Stimulated activated CD4-positive, alpha-beta T cell treated with anti-CD3 and anti-CD28 coated beads, TNF-alpha, amount 100 ng/mL, for 24 hours (primary cell): ENCODE measurements at places on chromosomes 1 and 21.
A peak's percentile ranks its signal among the peaks of the same experiment; 100 is the strongest.

- no peak for DNase-seq
Measured at GRCh38 chr1:208159555-208160258, 84.5 kb downstream of the PLXNA2 start.

DNA sequence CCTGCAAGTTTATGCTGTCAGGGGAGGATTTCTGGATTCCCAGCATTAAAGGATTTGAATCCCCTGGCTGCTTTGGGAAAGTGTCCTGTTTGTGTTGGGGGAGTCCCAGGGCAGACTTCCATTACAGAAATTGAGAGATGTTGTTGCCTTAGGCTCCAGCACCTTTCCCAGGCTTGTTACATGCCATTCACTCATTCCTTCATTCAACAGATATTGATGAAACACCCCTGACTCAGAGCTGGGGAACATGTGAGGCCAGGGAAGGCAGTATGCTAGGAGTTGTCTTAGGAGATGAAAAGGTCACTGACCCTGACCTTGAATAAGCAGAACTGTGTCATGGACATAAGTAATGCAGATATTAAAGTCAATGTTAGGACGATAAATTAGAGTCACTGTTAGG, 161.7 kb downstream of the NTMT2 start:
- no peak for DNase-seq

DNA sequence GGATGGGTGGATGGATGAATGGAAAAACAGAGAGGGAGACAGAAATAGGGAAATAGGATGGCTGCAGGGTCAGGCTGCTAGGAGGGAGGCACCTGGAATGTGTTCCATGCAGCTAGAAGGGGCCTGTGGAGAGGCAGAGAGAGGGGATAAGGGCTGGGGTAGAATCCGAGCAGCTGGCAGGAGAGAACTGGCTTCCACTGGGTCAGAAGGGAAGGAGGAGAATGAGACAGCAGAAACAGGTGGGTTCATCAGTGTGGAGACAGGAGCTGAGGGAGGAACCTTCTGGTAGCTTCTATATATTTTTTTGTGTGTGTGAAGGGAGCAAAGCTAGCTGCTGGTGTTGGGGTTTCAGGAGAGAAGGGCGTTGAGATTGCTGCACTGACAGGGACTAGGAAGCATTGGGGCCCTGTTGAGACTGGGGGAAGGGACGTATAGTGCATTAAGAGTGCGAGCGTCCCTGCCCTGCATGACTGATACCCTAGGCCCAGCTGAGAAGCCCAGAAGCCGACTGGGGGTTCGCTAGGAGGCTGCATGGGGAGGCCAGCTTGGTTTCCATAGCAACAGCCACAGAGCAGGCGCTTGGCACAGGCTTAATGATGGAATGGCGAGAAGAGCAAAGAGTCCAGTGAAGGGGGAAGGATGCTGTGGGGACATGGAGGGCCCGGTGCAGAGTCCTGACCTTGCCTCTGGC, 14.8 kb upstream of the KIF21B start:
- DNase-seq, result no peak

- DNase-seq, result no peak
Measured at GRCh38 chr1:191498318-191498717, 659.9 kb upstream of the RGS18 start.

DNA sequence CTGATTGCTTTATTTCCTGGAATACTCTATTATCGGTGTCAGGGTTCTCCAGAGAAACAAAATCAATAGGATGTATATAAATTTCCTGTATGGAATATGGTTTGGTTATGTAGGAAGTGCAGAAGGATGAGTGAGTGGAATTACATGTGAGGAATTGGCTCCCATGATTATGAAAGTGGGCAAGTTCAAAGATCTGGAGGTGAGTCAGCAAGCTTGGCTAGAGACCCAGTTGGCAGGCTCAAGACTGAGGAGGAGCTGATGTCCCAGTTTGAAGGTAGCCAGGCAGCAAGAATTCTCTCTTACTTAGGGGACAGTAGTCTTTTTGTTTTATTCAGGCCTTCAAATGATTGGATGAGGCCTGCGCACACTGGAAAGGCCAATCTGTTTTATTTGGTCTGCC, 57.5 kb downstream of the MAP3K7CL start:
- DNase-seq, result no peak

GRCh38 chr1:231931846-231932454, 305.4 kb downstream of the DISC1 start:
- DNase-seq, result peak; percentile 0

DNA sequence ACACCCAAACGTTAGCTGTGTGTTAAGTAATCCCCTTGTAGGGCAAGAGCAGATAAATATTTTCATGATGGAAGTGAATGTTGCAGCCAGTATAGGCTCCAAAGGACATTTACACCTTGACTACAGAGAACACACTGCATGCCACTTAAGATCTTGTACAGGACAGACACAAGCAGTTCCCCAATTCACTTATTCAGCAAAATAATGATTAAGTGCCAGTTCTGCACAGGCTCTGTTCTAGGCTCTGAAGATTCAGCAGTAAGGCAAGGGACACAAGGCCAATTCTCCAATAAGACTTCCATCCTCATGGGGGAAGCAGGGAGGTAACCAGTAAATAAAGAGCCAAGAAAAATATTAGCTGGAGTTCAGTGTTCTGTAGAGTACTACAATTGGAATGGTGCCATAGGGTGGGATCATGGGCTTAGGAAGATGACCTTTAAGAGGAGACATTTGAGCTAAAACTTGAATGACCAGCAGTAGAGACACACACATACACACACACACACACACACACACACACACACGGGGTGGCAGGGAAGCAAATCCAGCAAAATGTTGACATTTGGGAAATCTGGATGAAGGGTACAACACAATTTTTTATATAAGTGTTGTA, 199.9 kb upstream of the JUN start:
- no peak for DNase-seq

- no peak for DNase-seq
Measured at GRCh38 chr21:42330380-42331371, 15.5 kb upstream of the TFF3 start.

- no peak for DNase-seq
Measured at GRCh38 chr1:214636436-214636835, 33.4 kb downstream of the CENPF start.

DNA sequence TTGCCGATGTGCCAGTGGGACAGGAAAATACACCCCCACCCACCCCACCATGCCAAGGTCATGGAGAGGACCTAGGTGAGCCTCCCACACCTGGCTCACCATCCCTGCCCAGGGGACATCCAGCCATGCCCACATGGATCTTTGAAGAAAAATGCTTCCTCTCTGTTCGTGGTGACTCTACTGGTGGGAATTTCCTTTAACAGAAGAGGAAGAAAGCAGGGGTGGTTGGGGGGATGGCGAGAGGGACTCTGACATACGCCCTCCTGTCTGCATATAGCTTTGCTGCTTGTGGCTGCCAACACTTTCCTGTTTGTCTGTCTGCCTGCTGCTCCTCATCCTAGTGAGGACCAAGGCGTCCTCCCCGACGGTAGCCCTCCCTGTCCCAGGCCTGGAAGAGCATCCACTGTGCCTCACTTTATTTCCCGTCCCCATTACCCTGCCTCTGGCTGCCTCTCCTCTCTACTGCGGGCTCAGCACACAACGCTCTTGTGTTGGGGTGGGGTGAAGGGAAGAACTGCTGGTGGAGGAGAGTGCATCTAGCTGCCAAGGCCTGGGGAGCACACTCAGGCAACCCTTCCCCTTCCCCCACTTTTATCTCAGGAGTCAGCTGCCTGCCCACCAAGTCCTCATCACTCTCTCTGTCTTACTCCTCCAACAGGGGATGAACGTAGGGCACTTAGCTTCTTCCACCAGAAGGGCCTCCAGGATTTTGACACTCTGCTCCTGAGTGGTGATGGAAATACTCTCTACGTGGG, 2.5 kb downstream of the SEMA4A start:
- no peak for DNase-seq

DNA sequence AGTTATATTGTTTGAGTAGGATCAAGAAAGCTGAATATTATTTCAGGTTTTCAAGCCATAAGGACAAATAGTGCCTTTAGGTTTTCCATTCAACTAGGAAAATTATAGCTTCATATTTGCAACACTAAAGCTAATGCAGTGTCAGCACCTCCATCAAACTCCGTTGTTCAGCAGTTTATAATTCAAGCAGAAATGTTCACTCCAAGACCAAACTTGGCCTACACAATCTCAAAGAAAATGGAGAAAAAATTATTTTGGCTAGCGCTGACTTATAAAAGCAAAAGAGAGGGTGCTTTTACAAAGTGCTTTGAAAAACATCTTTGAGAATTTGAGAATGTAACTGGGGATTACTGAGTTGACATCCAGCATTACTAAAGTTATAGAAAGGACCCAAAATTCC, 1.4 kb downstream of the SPAG17 start:
- DNase-seq, result no peak
